ELR (cell line): ENCODE measurements at places on chromosomes 16 and 17.

DNA sequence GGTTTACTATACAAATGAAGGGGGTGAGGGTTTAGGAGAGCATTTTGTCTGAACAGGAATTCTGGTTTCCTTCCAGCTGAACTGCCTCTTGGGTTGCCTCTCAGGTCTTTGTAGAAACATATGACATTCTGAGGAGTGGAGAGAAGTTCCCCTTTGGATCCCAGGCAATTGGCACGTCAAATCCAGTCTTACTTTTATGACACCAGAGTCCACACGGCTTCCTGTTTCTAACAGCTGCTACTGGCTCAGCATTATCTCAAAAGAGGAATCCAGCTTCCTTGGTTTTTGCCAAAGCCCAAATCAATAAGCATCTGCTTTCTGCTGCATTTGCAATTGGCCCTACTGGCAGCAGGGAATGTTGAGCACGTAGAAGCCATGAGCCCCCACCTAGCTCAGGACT is 97.6 kb upstream of the FAM20A start:
- DNase-seq = no peak

GRCh38 chr16:50490828-50491227 is 57.4 kb upstream of the NKD1 start:
- no peak for DNase-seq

DNA sequence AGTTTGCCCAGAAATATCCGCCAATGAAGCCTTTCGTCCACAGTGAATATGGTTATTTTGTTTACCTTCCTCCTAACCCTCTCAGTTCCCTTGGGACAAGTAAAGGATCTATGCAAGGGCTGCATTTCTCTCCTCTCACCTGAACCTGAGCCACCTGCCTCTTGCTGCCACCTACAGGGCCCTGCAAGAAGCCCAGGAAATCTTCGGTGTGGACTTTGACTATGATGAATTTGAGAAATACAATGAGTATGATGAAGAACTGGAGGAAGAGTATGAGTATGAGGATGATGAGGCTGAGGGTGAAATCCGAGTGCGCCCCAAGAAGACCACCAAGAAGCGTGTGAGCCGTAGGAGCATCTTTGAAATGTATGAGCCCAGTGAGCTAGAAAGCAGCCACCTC is 14.0 kb downstream of the SUPT6H start:
- DNase-seq = peak; percentile 28

- peak; percentile 97 for DNase-seq
These were observed 192.4 kb downstream of the SEC14L1 start for GRCh38 chr17:77332981-77333685.

GRCh38 chr17:40560592-40561293 is 4.5 kb downstream of the CCR7 start:
- DNase-seq = peak; percentile 37
